ENCODE measurements at places on chromosomes 3 and 15.

- DNase-seq = peak; percentile 79
Observed at GRCh38 chr3:27721717-27722564, at the start of gene EOMES. Gene EOMES (minus strand): TSS chr3:27722323. CDS start chr3:27722294, 29 bp downstream.

GRCh38 chr15:87354661-87355410 lies 901.7 kb downstream of the NTRK3 start:
- no peak for DNase-seq

- no peak for DNase-seq
Observed at GRCh38 chr15:69032703-69033373, 18.3 kb downstream of the NOX5 start.

GRCh38 chr3:169552533-169552932 lies 111.0 kb downstream of the MECOM start:
- no peak for DNase-seq

DNA sequence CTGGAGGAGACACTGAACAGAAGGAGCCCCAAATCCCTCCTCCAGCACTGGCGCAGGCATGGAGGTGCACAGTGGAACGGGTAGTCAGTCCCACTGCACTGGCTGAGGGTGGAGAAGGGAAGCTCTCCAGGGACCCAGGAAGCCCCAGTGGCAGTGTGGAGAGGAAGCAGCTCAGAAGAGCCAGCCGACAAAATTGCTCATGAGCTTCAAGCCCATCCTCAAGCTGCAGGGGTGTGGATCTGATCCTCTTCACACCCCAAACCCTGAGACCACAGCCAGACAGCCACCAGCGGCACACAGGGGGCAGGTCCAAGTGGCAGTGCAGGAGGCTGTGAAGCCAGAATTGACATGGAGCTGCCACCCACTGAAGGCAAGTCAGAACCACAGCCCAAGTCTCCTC lies 32.1 kb downstream of the CYFIP1 start:
- no peak for DNase-seq

DNA sequence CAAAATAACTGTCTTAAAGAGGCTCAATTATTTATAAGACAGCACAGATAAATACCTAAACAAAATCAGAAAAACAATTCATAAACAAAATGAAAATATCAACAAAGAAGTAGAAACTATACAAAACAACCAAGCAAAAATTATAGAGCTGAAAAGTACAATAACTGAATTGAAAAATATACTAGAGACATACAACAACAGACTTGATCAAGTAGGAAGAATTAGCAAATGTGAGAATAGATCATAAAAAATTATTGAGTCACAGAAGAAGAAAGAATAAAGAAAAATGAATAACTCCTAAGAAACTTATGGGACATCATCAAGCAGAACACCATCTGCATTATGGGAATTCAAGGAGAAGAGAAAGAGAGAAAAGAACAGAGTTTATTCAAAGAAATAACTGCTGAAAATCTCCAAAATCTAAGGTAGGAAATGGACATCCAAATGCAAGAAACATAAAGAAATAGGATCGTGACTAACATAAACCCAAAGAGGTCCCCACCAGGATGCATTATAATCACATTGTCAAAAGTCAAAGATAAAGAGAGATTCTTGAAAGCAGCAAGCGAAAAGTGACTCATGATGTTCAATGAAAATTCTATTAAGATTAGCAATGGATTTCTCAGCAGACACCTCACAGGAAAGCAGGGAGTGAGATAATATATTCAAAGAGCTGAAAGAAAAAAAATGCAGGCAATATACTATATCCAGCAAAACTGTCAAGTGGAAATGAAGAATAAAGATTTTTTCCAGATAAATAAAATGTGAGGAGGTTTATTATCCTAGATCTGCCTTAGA lies 85.9 kb downstream of the DCLK3 start:
- no peak for DNase-seq

Data from activated T-cell treated with anti-CD3 and anti-CD28 coated beads, Interleukin-2, amount 50 U/mL, for 72 hours (primary cell).